Activated CD4-positive, alpha-beta memory T cell treated with anti-CD3 and anti-CD28 coated beads, Interleukin-2, amount 10 ng/mL, durations not matched to agents 7 days and 5 days (primary cell): ENCODE measurements at places on chromosomes 3 and 15.

DNA sequence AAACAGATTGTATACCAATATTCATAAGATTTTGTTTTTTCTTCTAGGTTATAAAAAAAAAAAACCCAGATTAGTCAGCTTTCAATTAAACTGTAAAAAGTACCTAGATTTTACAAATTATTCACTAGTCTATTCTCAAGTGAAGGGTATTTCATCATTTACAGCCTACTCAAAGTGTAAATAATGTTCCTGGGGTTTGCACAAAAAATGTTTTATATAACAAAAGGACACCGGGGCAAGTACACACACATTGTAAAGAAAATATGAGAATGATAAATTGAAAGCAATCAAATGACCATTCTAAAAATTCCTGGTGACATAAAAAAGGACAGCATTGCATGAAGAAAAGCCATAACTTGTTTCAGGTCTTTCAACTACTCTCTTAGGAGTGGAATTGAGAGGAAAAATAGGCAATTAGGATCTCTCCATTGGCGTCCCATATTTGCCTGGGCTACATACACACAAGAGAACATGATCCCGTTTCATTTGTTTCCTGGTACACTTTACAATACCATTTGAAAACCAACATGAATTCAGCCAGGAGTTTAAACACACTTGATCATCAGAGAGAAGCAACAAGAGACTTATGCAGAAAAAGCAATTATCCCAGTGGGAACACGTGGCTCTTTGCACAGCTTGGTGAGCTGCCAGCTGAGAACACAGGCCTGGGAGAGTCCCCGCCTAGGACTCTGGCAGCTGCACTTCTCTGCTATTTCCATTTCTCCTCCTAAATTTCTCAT is 1039.2 kb downstream of the ROBO1 start:
- H3K27me3 ChIP-seq, result no peaks in the 10 kb centered on the region
- H3K27ac ChIP-seq, result no peak overlapping the region
- no peaks in the 10 kb centered on the region for H3K4me1 ChIP-seq
- DNase-seq, result no peak

GRCh38 chr3:177751770-177752169 is 554.5 kb upstream of the TBL1XR1 start:
- no peak for DNase-seq
- no peak overlapping the region for H3K4me3 ChIP-seq
- H3K36me3 ChIP-seq, result no peaks in the 10 kb centered on the region

- peaks cover 24% of the 10 kb centered on the region for H3K4me1 ChIP-seq
- H3K4me3 ChIP-seq, result peak overlapping the region; percentile 80
- peaks cover 4% of the 10 kb centered on the region for H3K36me3 ChIP-seq
- DNase-seq, result no peak
- no peaks in the 10 kb centered on the region for H3K27me3 ChIP-seq
Observed at GRCh38 chr15:36579792-36580431, 486 bp downstream of the CDIN1 start.

GRCh38 chr15:96409215-96410138 is 79.0 kb downstream of the NR2F2 start:
- peaks cover 50% of the 10 kb centered on the region for H3K27me3 ChIP-seq
- no peak overlapping the region for H3K4me3 ChIP-seq
- DNase-seq, result no peak
- H3K27ac ChIP-seq, result no peak overlapping the region
- H3K4me1 ChIP-seq, result no peaks in the 10 kb centered on the region

DNA sequence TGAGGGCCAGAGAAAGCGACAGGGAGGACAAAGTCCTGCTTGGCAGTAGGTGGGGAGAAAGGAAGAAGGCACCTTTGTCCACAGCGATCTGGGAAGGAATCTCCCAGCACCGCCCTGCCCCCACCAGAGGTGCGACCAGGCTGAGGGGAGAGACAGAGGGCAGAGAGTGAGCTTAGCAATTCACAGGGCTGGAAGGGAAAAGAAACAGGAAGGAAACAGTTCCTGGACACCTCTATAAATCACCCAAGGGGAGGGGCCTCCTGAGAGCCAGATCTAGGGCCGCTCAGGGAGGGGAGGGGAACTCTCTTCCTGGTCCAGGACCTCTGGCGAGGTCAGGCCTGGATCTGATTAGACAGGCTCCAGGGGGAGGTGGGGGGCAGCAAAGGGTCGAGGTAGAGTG is 35.4 kb downstream of the RNU5B-1 start:
- H3K4me3 ChIP-seq, result no peak overlapping the region
- H3K4me1 ChIP-seq, result peaks cover 4% of the 10 kb centered on the region
- no peak overlapping the region for H3K27ac ChIP-seq
- H3K27me3 ChIP-seq, result peaks cover 7% of the 10 kb centered on the region
- no peak for DNase-seq
- H3K36me3 ChIP-seq, result no peaks in the 10 kb centered on the region

DNA sequence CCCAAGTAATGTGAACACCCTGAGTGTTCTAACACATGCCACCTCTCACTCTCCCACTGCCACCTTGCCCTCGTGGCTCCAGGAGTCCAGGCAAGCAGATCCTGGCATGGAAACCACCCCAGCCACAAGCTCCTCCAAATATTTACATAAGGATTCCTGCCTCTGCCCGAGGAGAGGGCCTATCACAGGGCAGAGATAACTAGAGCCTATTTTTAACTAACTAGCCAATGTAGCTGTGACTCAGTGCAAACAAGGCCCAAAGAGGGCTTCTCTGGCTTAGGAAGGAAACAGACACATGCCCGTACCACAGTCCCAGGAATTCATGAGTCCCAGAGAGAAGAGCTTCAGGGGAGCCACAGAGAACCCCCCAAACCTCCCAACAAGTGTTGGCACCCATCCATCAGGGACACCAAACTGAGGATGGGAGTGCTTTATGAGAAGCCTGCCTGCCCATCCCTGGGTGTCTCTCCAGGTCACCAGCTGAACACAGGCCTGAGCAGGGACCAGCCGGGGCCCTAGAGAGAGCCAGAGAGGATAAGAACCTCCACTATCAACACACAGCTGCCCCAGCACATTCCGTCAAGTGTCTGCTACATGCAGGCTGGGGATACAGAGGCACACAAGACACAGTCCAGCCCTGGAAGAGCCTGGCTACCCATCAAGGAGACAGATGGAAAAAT is 9.2 kb downstream of the FYCO1 start:
- H3K27me3 ChIP-seq, result no peaks in the 10 kb centered on the region
- H3K4me1 ChIP-seq, result peaks cover 66% of the 10 kb centered on the region
- peak overlapping the region; percentile 41 for H3K27ac ChIP-seq
- no peak for DNase-seq

DNA sequence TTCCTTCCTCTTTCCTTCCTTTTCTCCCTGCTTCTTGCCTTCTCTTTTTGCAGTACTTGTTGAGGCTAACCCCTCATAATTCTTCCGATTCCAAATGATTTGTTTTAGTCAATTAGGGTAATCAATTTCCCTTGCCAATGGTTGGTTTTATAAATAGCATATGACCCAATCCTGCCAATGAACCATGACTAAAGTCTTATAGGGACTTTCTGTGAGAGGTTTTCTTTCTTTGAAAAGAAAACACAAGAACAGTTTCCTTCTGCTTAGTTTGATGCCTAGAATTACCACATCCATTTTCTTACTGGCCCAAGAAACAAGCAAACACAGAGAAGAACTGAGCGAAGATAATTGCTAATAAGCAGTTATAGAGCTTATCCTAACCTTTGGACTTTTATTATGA is 292.5 kb upstream of the SATB1 start:
- H3K4me3 ChIP-seq, result peak overlapping the region; percentile 43
- H3K27ac ChIP-seq, result peak overlapping the region; percentile 99
- peaks cover 55% of the 10 kb centered on the region for H3K36me3 ChIP-seq
- DNase-seq, result no peak

- H3K27ac ChIP-seq, result no peak overlapping the region
- no peaks in the 10 kb centered on the region for H3K27me3 ChIP-seq
- H3K36me3 ChIP-seq, result peaks cover 29% of the 10 kb centered on the region
- H3K4me1 ChIP-seq, result peaks cover 6% of the 10 kb centered on the region
Observed at GRCh38 chr15:51878446-51879386, 49.3 kb downstream of the TMOD3 start.

- H3K4me1 ChIP-seq, result peaks cover 42% of the 10 kb centered on the region
- H3K27me3 ChIP-seq, result peaks cover 28% of the 10 kb centered on the region
- no peaks in the 10 kb centered on the region for H3K36me3 ChIP-seq
- no peak overlapping the region for H3K27ac ChIP-seq
Observed at GRCh38 chr3:71228156-71228866, 355.2 kb downstream of the FOXP1 start.

GRCh38 chr3:30305021-30305420 is 301.4 kb upstream of the TGFBR2 start:
- no peak overlapping the region for H3K4me3 ChIP-seq
- peaks cover 2% of the 10 kb centered on the region for H3K36me3 ChIP-seq
- no peaks in the 10 kb centered on the region for H3K27me3 ChIP-seq
- peaks cover 2% of the 10 kb centered on the region for H3K4me1 ChIP-seq
- DNase-seq, result no peak

DNA sequence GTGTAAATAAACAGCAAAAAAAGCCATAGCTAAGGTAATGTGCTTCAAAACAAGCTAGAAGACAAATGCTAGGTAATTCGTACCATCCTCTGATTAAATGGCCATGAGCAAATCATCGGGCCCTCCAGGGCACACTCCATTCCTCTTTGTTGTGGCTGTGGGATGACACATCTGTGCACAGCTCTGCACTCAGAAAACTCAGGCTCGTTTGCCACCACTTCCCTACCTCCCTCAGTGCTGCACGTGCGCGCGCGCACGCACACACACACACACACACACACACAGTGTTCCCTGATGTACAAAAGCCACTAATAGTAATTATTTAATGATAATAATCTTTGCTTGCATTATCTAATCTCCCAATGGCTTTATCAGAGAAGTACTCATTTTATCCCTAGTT is 336.6 kb downstream of the FEZF2 start:
- H3K4me3 ChIP-seq, result no peak overlapping the region
- no peaks in the 10 kb centered on the region for H3K4me1 ChIP-seq
- no peaks in the 10 kb centered on the region for H3K27me3 ChIP-seq
- DNase-seq, result no peak
- H3K27ac ChIP-seq, result no peak overlapping the region

DNA sequence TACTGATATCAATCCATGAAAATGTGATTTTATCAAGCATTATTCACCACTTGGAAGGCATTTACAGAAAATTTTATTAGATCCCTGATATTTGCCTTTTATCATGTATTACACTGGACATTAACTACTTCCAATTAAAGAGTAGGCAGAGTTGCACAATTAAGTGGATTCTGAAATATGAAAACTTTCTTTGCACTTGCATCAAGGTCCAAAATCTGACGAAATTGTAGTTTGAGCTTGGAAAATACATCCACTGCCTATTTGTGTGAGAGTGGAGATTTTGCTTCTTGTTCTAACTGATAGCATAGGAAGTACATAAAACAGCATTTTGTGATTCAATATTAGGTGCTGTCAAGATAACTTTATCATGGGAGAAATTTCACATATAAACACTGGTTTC is 49.6 kb upstream of the SLC12A8 start:
- no peaks in the 10 kb centered on the region for H3K27me3 ChIP-seq
- H3K4me3 ChIP-seq, result no peak overlapping the region
- no peak overlapping the region for H3K27ac ChIP-seq
- H3K4me1 ChIP-seq, result peaks cover 18% of the 10 kb centered on the region

DNA sequence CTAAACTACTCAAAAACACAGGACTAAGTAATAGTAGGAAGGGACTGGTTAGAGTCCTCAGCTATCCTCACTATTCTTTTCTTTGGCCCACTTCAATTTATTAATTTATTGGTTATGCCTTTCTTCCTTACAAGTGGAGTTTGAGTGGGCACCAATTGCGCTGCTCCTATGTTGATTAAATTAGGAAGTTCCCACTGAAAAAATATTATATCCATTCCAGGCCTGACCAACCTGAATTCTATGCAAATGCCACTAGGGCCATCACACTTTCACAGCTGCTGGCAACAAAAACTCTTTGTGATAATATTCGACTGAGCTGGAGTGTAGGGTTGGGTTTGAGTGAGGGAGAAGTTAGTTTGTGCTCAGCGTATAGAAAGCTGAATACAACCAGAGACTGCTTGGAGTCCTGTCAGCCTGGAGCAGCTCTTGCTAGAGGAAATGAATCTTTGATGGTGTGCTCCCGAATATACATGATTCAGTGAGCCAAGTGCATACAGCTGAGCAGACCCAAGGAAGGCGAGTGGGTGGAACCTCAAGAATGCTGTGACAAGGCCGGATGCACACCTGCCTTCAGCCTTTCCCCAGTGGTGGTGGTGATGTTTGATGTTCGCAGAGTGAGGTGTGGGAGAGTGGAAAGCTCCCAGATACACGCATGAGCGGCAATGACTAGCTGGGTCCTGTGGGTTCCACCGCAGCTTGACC is 1.5 kb downstream of the ARHGEF3 start:
- H3K36me3 ChIP-seq, result peaks cover 29% of the 10 kb centered on the region
- peaks cover 63% of the 10 kb centered on the region for H3K4me1 ChIP-seq
- H3K4me3 ChIP-seq, result peak overlapping the region; percentile 90
- peak; percentile 73 for DNase-seq
- H3K27me3 ChIP-seq, result no peaks in the 10 kb centered on the region

DNA sequence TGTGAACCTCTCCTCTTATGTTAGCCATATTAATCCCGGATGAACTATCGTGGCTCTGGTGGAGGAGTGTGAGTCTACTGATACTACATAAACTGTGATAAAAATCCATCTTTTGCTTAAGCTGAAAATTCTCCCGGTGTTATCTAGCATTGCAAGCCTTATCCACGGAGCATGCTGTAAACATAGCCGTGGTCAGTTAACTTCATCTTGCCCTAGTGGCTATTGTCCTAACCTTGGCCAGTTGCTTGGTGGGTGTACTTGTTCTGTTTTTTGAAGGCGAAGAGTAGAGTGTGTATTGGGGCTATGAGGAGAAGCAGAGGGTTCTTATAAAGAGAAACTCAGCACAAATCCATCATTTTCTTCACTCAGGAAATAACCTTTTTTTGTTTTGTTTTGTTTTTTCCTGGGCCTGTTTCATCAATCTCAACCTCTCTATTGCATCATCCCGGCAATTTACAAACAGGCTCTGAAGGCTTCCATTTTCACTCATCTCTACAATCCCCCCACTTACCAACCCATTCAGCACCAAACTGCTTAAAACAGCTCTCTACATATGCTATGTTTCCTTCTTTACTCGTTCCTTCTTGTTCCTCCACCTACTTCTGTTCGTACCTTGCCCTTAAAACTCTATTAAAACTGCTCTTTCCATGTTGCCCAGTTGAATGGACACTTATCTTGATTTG is 135.5 kb upstream of the PTX3 start:
- H3K36me3 ChIP-seq, result no peaks in the 10 kb centered on the region
- H3K27me3 ChIP-seq, result peaks cover 4% of the 10 kb centered on the region
- H3K4me3 ChIP-seq, result no peak overlapping the region

GRCh38 chr3:112382543-112383160 is 49.7 kb downstream of the CD200 start:
- H3K4me1 ChIP-seq, result peaks cover 25% of the 10 kb centered on the region
- H3K36me3 ChIP-seq, result peaks cover 3% of the 10 kb centered on the region
- no peaks in the 10 kb centered on the region for H3K27me3 ChIP-seq
- no peak overlapping the region for H3K27ac ChIP-seq
- no peak for DNase-seq

GRCh38 chr3:69236812-69237707 is 114.7 kb upstream of the LMOD3 start:
- DNase-seq, result no peak
- H3K27me3 ChIP-seq, result no peaks in the 10 kb centered on the region
- peak overlapping the region; percentile 48 for H3K27ac ChIP-seq
- no peaks in the 10 kb centered on the region for H3K36me3 ChIP-seq
- peaks cover 30% of the 10 kb centered on the region for H3K4me1 ChIP-seq
